ENCODE measurements at places on chromosomes 7 and 10. TPM values are rescaled to one million over a fixed set of nuclear protein-coding genes. Genes with fewer than 3 reads are reported as not detected.

FAM25A gene
- total RNA-seq, result not detected

PPIF gene
- 22.6 TPM for total RNA-seq

CRCP gene
- 27.9 TPM for total RNA-seq

KIAA1217 gene
- total RNA-seq, result 0.43 TPM

C7orf57 gene
- not detected for total RNA-seq

PTF1A gene
- total RNA-seq, result not detected

PTPN20 gene
- total RNA-seq, result 0.14 TPM

GPR37 gene
- 3.8 TPM for total RNA-seq

PTPRN2 gene
- total RNA-seq, result 0.71 TPM

CCDC7 gene
- 13.7 TPM for total RNA-seq

IFIT2 gene
- total RNA-seq, result 3.1 TPM

VPS37D gene
- 5.7 TPM for total RNA-seq

GNAT3 gene
- not detected for total RNA-seq

NYAP1 gene
- total RNA-seq, result 0.14 TPM

CRTAC1 gene
- not detected for total RNA-seq

MOGAT3 gene
- total RNA-seq, result not detected

PPP1R17 gene
- total RNA-seq, result not detected

MYO3A gene
- not detected for total RNA-seq

NPSR1 gene
- not detected for total RNA-seq

BICC1 gene
- total RNA-seq, result 99.6 TPM

OLAH gene
- total RNA-seq, result 0.09 TPM

LBX1 gene
- not detected for total RNA-seq

OPALIN gene
- not detected for total RNA-seq

PRF1 gene
- under 0.01 TPM for total RNA-seq

CRYGN gene
- total RNA-seq, result 0.74 TPM
